ENCODE measurements at places on chromosomes 3 and 15.

- DNase-seq = no peak
Measured at GRCh38 chr3:56616478-56617006, 59.6 kb downstream of the CCDC66 start.

- DNase-seq = no peak
Measured at GRCh38 chr3:99895131-99895696, 77.6 kb downstream of the CMSS1 start.

DNA sequence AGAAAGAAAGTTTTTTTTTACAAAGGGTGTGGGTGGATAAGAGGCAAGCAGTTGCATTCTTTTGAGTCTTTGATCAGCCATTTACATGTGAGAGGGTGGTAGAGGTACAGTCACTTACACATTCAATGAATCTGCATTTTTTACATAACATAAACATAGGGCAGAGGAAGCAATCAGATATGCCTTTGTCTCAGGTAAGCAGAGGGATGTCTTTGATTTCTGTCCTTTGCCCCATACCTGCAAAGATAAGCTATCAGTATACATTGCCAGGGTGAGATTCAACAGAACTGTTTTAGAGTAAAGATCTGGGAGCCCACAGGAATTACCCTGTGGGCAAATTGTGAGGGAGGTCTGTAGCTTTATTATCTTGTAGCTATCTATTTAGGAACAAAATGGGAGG lies 5.4 kb upstream of the PPP1R2 start:
- DNase-seq = no peak

DNA sequence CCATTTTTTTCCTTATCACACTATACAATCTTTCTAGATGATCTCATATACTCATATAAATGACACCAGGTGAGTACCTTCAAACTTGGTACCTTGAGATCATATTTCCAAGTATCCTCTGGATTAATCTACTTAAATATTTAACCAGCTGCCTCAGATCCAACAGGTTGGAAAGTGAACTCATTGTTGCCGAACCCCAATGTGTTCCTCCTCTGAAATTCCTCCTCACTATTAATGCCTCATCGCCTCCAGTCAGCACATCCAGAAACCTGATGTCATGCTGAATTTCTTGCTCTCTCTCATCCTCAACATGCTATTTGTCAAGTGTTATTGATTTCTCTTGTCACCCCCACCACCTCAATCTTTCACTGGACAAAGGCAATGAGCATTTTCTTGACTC lies 221.8 kb downstream of the FMN1 start:
- no peak for DNase-seq

DNA sequence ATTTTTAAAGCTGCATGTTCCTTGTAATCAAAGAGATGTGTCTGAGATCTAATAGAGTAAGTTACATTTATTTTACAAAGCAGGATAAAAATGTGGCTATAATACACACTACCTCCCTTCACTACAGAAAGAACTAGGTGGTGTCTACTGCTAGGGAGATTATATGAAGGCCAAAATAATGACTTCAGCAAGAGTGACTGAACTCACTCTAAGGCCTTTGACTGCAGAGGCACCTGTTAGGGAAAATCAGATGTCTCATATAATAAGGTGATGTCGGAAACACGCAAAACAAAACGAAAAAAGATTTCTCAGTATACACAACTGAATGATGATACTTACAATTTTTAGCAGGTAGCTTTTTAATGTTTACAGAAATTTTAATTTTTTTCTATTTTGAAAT lies 19.1 kb downstream of the B3GNT5 start:
- DNase-seq = no peak

DNA sequence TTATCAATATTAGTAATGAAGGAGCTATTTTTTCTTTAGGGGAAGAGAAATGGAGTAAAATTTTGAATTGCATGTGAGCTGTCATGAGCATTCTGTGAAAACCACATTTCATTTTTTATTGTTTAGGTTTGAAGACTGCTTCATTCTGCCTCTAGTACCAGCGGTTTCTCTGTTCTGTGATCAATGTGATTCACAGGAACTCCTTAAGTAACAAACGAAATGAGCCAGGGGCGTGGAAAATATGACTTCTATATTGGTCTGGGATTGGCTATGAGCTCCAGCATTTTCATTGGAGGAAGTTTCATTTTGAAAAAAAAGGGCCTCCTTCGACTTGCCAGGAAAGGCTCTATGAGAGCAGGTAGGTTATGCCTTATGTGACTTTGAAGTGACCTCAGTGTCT lies 13.0 kb downstream of the NIPA2 start:
- DNase-seq = no peak

DNA sequence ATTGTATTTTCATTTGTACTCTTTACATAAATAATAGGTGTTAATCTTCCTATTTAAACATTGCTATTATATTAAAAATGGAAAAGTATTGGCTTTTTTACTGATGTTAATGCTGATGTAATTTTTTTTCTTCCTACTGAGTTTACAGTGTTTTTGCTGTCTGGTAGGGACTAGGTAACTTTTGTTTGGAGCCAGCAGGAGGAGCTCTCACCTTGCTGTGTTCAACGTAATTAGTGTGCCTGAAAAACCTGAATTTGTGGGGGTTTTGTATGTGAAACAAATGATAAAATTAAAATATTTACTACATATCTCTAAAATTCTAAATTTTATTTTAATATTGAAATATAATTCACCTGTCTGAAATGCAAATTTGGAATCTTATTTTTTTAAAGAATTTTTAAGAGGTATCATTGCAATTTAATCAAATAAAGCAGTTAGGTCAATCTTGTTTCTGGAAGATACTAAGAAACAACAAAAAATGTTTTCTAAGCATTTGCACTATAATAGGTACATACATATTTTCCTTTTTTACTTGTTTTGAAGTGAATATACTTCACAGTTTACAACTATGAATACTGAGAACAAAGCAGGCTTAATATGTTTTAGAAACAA lies 48.8 kb downstream of the EPHA6 start:
- DNase-seq = peak; percentile 31

DNA sequence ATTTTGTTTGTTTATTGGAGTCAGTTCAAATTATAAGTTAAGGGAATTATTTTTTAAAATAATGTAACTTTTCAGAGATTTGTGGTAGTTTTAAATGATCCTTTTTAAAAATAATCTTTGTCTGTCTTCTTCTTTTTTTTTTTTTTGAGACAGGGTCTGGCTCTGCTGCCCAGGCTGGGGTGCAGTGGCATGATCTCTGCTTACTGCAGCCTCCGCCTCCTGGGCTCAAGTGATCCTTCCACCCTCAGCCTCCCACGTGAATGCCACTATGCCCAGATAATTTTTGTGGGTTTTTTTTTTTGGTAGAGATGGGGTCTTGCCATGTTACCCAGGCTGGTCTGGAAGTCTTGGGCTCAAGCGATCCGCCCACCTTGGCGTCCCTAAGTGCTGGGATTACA lies 12.6 kb downstream of the FNDC3B start:
- DNase-seq = no peak

DNA sequence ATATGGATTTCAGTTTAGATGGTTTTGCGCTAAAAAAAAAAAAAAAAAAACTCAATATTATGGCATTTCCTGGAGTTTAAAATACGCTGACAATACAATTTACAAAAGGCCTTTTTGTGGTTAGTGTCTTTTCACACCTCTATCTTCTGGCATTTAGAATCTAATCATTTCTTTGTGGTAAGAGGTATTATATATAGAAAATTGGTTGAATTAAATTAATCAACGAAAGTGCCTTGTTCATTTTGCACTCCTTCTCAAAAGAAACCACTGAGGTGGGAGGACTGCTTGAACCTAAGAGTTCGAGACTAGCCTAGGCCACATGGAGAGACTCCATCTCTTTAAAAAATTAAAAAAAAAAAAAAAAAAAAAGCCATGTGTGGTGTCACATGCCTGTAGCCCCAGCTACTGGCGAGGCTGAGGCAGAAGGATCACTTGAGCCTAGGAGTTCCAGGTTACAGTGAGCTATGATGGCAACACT lies 90.0 kb upstream of the ICE2 start:
- no peak for DNase-seq

- no peak for DNase-seq
Measured at GRCh38 chr3:160810362-160811236, 54.6 kb downstream of the PPM1L start.

DNA sequence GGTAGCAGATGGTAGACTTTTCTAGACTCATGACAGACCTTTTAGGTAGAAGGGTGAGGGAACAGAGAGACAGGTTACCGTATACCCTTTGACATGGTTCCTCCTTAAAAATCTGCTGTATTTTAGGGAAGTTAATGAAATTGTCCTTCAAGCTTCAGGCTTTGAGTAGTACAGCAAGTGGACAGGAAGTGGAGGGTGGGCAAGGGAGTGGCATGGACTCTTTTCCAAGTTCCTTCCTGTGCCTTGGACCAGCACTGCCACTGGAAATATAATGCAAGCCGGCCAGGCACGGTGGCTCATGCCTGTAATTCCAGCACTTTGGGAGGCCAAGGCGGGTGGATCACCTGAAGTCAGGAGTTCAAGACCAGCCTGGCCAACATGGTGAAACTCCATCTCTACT lies 156.1 kb upstream of the LRRFIP2 start:
- DNase-seq = no peak

GRCh38 chr3:87082796-87083440 lies 92.0 kb upstream of the VGLL3 start:
- peak; percentile 17 for DNase-seq
